ENCODE measurements at places on chromosomes 12 and 14.

- DNase-seq, result peak; percentile 25
These were observed 40.9 kb downstream of the TSHR start for GRCh38 chr14:80996049-80996901.

- DNase-seq, result no peak
These were observed 190.6 kb downstream of the SLC2A13 start for GRCh38 chr12:39915249-39915648.

DNA sequence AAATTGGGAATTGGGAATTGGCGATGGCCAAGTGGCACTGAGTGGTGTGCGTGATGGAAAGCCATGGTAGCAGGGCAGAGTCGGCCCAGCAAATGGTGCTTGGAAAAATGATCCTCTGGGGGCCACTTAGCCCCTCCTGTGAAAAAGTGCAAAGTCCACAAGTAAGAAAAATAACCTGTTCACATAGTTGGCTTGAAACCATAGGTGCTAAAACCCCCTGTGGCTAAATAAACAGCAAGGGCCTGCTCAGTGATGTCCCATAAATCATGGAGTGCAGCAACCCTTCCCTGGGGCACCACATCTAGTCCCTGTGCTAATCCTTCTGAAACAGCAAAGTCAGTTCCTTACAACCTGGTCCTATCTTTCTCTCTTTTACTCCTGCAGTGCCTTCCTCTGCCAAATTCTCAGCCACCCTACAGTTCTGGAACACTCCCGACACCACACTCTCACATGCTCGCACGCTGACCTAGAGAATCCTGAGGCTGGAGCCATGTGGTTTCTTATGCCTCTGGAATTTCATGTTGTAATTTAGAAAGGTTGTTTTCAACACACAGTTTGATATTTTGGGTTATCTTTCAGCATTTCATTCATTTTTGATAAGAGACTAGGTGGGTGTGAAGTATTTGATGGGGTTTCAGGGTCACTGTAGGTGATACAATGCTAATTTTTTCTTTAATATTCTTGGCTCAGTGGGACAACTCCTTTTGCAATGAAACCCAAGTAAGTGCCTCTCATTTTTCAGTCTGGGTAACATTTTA, 123.6 kb downstream of the SMOC1 start:
- no peak for DNase-seq

GRCh38 chr12:98646294-98647090, 1.4 kb downstream of the APAF1 start:
- DNase-seq, result peak; percentile 3

DNA sequence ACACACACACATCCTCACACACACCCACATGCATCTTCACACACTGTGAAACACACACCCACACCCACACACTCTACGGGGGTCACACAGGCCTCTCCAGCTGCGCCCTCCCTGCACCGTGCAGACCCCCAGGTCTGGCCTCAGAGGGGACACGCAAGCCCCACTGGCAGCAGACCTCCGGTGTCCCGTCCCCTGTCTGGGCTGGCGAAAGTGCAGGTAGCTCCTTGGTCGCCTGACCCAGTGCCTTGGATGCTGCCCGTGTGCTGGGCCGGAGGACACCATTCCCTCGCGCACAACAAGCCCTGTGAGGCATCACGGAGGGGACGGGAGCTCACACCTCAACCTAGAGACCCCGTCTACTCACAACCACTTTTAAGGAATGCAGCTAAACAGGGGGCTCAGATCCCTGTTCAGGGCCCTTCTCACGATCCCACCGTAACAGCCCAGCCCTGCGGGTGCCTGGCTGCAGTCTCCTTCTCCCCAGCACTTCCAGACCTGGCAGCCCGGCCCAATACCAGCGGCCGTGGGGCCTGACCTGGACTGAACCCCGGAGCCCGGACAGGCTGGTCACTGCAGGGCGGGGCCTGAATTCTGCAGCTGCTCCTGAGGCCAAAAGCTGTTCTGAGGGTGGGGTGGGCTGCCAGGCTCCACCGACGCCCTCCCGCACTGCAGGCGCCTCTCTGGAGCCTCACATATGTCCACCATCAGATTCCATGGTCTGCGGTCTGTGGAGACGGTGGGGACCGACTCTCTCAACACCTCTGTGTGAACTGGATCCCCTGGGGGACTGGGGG, 42.1 kb upstream of the FZD10 start:
- DNase-seq, result no peak

GRCh38 chr14:50864946-50865345, 6.9 kb upstream of the ABHD12B start:
- DNase-seq, result no peak

Data from NCI-H748 treated with DMSO at 0.1 percent for 48 hours (cell line).